DMS53 (cell line): ENCODE measurements at places on chromosomes 1 and 21.

DNA sequence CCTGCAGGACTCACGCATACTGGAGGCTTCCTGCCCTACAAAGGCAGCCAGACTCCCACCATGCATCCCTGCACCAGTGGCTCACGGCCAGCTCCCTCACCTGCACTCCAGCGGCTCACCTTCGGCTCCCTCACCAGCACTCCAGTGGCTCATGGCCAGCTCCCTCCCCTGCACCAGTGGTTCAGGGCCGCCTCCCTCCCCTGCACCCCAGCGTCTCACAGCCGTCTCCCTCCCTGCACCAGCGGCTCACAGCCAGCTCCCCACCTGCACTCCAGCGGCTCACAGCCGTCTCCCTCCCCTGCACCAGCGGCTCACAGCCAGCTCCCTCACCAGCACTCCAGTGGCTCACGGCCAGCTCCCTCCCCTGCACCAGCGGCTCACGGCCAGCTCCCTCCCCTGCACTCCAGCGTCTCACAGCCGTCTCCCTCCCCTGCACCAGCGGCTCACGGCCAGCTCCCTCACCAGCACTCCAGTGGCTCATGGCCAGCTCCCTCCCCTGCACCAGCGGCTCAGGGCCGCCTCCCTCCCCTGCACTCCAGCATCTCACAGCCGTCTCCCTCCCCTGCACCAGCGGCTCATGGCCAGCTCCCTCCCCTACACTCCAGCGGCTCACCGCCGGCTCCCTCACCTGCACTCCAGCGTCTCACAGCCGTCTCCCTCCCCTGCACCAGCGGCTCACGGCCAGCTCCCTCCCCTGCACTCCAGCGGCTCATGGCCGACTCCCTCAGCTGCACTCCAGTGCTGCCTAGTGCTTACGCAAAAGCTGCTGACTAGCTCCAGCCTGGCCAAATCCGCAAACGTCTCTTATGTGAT, 324.5 kb downstream of the NPHP4 start:
- no peak for DNase-seq

DNA sequence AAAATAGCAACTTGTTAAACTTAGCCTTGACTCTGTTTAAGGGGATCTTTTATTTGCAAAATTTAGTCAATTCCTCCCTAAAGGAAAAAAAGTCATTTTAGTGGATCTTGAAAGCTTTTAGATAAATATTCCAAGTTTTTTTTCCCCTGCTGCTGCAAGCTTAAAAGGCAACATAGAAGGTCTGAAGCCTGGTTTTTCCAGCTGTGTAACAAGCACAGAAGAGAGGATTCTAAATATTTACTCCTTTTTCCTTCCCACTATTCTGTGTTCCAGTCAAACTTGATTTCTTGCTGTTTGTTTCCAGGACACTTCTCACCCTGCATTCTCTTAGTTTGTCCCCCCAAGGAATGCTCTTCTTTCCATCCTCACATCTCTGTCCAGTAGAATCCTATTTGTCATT, 86.7 kb downstream of the NFIA start:
- DNase-seq = no peak

DNA sequence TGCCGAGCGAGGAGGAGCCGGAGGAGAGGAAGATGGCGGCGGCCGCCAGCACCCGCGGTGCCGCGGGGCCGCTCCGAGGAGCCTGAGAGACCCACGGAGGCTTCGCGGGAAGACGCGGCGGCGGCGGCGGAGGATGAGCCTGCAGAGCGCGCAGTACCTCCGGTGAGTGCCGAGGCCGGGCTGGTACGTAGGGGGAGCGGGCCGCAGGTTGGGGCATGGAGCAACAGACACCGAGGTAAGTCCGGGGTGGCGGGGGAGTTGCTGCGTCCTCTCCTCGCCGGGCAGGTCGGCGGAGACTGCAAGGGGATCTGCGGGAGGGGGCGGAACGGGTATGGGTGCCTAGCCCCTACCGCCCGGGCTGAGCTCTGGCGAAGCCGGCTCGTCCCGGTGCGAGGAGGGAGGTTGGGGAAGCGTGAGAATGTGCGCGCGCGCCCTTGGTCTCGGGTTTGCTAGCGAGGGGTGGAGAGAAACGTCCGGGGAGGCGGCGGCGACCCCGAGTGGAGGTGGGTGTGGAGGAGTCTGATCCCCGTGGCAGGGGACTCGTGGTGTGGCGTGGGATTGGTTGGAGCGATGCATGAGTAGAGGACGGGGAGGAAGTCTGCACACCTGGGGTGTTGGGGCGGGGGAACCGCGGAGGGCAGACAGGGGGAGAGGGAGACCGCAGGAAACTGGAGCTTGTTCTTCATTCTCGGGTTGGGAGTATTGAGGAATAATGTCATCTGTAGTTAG, at the start of gene SMG7:
Gene SMG7 (plus strand): TSS at position 12 of the 729 bp plus-strand sequence. CDS start 122 bp downstream, at position 134.
- peak; percentile 78 for DNase-seq

- DNase-seq = peak; percentile 53
These were observed 4.3 kb upstream of the C1orf115 start for GRCh38 chr1:220685879-220686278.
